Spinal cord (tissue), 10 donors: ENCODE measurements at places on chromosomes 16 and 17. TPM values are rescaled to one million over a fixed set of nuclear protein-coding genes. Genes with fewer than 3 reads are reported as not detected.

Gene KIF22
- 44.0 TPM for total RNA-seq

Gene MMP28
- total RNA-seq, result 12.8 TPM

Gene ZNF688
- total RNA-seq, result 21.3 TPM

Gene RASD1
- 6.8 TPM for total RNA-seq

Gene RDM1
- 1.4 TPM for total RNA-seq

Gene C16orf54
- 0.39 TPM for total RNA-seq

Gene ADAD2
- 0.39 TPM for total RNA-seq

Gene TMEM220
- total RNA-seq, result 2.6 TPM

Gene SEPTIN12
- total RNA-seq, result 0.28 TPM

Gene GRIN2C
- total RNA-seq, result 2.2 TPM

Gene CMTM1
- 4.5 TPM for total RNA-seq

DNA sequence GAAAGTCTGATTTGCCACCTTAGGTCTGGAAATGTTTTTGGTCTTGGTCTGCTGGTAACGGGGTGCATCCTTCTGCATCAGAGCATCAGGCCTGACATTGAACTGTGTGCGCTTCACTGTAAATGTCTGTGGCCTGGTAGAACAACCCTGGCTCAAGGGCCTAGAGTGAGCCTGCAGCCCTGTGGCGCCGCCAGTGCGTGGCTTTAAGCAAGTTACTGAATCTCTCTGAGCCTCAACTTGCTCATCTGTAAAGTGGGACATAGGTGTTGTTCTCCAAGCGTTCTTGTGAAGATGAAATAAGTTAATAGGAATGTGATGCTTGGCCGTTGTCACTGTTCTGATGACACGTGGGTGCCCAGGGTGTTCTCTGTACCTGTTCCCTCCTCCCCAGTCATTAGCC lies 127.6 kb upstream of the CIBAR2 start:
- no peak for DNase-seq

- DNase-seq, result no peak
Measured at GRCh38 chr16:87368029-87368770, 15.4 kb downstream of the FBXO31 start.

- no peak for DNase-seq
Measured at GRCh38 chr17:63984236-63984635, 11.5 kb upstream of the SCN4A start.

- DNase-seq, result no peak
Measured at GRCh38 chr17:65008882-65009281, 47.7 kb downstream of the GNA13 start.

DNA sequence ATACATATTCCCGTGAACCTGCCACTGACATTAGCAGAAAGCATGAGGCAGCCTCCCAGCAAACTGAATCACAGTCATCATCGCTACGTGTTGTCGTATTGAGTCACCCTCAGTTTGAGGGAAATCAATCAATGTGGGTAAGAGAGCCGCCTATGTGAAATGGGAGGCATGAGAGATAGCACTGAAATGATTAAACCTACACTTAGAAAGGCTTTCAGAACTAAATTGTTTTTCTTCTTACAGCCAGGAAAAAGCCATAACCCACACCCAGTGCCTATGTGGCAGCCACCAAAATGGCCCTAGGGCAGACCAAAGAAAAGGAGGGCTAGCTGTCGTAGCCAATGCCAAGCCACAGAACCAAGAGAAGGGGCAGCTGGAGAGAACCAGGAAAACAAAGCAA lies 90.5 kb downstream of the ADAMTS18 start:
- DNase-seq, result no peak

GRCh38 chr16:30947859-30948666 lies 805 bp upstream of the ORAI3 start:
- DNase-seq, result peak; percentile 100

GRCh38 chr17:49551221-49552069 lies 24.2 kb upstream of the NXPH3 start:
- no peak for DNase-seq

DNA sequence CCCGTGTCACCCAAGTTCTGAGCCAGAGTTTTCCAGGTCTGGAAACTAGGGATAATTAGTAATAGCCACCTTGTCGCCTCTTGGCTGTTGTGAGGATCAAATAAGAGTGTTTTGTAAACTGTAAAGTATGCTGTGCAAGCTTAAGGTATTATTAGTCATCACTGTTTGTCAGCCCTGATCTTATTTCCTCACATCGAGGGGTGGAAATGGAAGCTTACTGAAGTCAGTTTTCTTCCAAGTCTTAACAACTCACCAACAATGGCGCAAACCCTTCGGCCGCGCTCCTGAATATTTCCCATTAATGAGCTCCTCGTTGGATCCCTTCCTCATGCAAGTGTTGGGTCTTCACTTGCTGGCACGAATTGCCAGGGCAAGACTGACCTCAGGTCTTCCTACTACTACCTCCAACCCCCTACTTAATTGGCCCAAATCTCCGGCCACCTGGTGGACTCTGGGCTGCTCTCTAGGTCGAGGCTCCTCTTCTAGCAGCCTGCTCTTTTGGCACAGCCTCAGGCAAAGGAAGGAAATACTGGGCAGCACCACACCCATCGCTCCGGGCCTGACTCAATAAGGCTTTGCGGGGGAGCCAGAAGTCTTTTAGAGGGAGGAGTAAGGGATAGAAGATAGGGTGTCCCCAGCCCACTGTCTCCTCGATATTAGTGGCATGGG lies 885 bp upstream of the SLC35B1 start:
- no peak for DNase-seq

DNA sequence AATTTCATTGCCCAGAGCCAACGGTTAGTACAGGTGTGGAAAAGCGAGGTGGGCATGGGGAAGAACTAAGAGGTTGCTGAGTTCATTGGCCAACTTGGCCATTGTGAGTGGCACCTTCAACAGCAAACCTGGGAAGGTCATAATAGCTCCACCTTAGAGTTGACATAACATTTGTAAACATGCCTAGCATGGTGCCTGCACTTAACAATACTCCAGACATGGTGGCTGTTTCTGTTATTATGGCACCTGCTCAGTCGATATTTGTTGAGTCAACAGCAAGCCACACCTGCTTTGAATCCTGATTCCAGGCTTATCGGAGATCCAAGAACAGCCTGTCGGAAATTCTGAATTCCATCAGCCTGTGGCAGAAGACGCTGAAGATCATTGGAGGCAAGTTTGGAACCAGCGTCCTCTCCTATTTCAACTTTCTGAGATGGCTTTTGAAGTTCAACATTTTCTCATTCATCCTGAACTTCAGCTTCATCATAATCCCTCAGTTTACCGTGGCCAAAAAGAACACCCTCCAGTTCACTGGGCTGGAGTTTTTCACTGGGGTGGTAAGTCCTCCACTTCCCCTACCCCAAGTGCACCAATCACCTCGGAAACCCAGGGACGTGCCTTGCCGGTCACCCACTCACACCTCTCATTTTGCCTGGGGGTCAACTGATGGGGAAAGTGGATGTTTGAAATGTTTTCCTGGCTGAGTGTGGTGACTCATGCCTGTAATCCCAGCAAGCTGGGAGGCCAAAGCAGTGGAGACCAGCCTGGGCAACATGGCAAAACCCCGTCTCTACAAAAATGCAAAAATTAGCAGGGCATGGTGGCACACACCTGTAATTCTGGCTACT lies 46.0 kb downstream of the TMC5 start:
- no peak for DNase-seq

GRCh38 chr17:60901242-60901641 lies 223.6 kb downstream of the BCAS3 start:
- DNase-seq, result no peak

- no peak for DNase-seq
Measured at GRCh38 chr16:25413133-25413532, 155.5 kb upstream of the ZKSCAN2 start.

DNA sequence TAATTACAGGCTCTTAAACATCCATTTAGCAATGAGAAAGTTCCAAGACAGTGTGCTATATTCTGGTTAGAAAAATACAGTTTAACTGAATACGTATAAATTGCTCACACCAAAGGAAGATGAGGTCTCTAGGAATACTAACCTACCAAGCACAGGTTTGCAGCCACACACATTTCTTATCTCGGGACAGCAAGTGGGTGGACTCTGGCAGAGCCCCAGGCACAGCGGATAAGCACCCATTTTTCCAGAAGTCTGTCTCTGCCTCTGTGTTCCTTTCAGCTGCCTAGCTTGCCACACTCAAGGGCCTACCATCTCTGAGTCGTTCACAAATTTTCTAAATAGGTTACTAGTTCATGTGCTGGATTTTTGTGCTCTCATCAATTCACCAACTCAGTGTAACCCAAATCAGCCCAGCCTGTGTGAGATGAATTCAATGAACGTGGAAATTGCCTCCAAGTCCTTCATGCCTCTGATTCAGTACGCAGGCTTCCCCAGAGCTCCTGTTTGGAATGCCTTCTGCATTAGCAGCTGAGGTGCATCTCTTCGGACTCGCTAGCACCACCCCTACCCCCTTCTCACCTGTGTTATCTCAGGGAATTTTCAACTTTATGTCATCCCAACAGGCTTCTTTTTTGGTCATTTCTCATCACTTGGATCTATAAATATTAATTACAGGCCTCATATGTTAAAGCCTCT lies 581.0 kb upstream of the CDH11 start:
- DNase-seq, result no peak

DNA sequence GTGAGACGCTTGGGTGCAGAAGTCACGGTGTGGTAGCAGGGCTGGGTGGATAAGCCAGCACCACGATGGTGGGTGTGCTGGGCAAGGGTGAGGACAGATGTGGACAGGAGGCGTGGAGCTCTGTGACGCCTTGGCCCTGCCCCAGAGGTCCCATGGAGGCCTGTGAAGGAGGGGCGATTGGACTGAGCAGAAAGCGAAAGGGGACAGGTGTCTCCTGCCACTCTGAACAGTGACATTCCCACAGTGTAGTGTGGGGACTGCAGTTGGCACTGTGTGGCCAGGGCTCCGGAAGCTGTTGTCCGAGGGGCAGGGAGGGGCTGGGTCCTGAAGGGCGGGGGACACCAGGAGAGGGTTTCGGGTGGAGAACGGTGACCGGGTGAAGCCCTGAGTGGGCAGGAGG lies 7.3 kb downstream of the TBC1D24 start:
- no peak for DNase-seq

DNA sequence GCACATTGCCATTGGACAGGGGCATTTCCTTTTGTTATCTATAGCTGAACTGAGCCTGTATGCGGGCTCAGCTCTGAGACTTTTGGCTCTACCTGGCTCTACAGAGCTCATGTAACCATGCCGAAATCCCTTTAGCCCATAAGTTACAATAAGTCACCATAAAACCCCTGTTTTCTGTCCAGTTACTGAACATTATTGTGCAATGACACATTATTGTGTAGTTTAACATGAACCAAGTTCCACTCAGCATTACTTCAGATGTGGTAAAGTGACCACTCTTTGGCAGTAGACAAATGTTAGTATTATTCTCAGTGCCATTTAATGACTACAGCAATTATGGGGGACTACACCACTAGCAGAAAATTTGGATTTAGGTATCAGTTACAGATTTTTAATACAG lies 65.4 kb upstream of the RASL10B start:
- no peak for DNase-seq

- no peak for DNase-seq
Measured at GRCh38 chr17:7128160-7128559, 13.5 kb upstream of the ASGR2 start.

DNA sequence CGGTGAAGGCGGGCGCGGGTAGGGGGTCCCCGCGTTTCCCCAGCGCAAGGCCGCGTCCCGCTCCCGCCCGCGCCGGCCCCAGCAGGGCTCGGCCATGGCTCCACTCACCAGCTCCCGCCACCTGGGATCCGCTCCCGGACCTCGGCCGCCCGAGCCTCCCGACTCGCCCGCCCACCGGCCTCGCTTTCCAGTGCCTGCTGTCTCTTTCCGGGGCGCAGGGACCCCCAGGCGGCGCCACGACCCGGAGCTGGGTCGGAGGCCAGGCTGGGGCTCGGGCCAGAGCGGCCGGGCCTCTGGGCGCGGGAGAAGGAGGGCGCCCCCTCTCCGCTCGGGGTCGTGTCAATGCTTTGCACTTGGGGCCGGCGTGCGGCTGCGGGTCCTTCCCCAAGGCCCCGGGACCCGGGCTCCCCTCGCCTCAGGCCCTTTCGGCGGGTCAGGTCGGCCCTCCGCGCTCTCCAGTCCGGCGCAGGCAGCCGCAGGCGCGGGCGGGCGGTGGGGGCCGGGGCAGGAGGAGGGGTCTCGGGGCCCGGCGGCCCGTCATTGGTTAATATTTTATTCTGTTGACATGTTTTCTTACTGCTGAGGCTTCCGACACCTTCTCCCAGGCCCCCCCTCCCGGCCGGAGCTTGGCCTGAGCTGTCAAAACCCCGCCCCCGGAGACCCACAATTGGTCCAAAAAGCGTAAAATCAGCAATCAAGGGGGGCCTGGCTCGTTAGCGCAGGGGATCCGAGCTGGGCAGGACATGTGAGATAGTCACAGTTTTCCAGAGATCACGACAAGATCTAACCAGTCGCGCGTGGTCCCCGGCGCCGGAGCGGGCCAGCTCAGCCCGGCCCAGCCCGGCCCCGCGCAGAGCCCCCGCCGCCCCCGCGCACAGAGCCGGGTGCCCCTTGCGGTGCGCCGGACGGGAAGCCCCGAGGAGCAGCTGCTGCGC lies at the start of gene TBX2:
Gene TBX2, plus strand, starts transcription at position 713 of the 935 bp plus-strand sequence. CDS start 334 bp downstream, outside the sequence.
- DNase-seq, result no peak

GRCh38 chr16:48811478-48811877 lies 201.5 kb upstream of the N4BP1 start:
- DNase-seq, result no peak

GRCh38 chr17:73011016-73011486 lies 81.4 kb downstream of the SLC39A11 start:
- DNase-seq, result no peak
